ENCODE measurements at places on chromosomes 5 and 9.

DNA sequence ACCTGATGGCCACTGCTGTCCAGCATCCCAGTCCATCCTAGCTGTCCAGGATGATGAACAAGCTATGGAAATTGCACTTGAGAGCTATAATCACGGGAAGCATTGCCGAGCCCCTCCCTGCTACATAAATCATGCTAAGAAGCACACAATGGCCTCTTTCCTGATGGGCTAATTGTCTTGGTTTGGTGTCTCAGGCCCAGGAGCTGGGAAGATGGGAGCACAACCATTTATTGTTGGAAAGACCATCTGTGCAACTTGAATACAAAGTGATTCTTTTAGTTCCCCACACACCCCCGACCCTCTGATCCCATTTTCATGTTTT lies 80.4 kb downstream of the RGS3 start:
- DNase-seq = no peak
- H3K4me3 ChIP-seq = no peak overlapping the region
- no peak overlapping the region for H3K27ac ChIP-seq
- no peaks in the 10 kb centered on the region for H3K36me3 ChIP-seq

GRCh38 chr9:124663046-124663961 lies 107.8 kb downstream of the NR6A1 start:
- no peak overlapping the region for H3K4me3 ChIP-seq
- H3K4me1 ChIP-seq = peaks cover 5% of the 10 kb centered on the region
- H3K27me3 ChIP-seq = no peaks in the 10 kb centered on the region
- no peak overlapping the region for H3K27ac ChIP-seq
- no peaks in the 10 kb centered on the region for H3K36me3 ChIP-seq
- DNase-seq = no peak

DNA sequence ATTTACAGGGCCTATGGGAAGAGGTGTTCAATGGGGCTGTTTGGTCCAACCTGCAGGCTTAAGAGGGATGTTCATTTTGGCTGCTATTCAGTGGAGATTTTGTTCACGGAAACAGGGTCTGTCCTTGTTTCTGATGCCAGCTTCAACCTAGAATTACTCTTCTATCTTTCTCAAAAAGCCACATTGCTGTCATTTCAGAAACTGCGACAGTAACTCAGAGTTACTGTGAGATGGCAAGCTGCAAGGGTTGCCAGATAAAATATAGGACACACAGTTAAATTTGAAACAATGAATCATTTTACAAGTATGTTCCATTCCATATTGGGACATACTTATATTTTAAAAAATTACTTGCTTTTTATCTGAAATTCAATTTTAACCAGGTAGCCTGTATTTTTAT lies 128.0 kb downstream of the NPR3 start:
- H3K27me3 ChIP-seq = no peaks in the 10 kb centered on the region
- H3K27ac ChIP-seq = no peak overlapping the region
- DNase-seq = no peak
- H3K4me1 ChIP-seq = no peaks in the 10 kb centered on the region
- no peaks in the 10 kb centered on the region for H3K36me3 ChIP-seq
- no peak overlapping the region for H3K4me3 ChIP-seq

- H3K4me3 ChIP-seq = no peak overlapping the region
- H3K36me3 ChIP-seq = no peaks in the 10 kb centered on the region
- H3K27ac ChIP-seq = no peak overlapping the region
- H3K27me3 ChIP-seq = no peaks in the 10 kb centered on the region
These were observed 176.9 kb upstream of the WWC1 start for GRCh38 chr5:168114444-168115017.

- H3K4me1 ChIP-seq = no peaks in the 10 kb centered on the region
- no peak overlapping the region for H3K4me3 ChIP-seq
- no peaks in the 10 kb centered on the region for H3K27me3 ChIP-seq
- no peaks in the 10 kb centered on the region for H3K36me3 ChIP-seq
- no peak for DNase-seq
These were observed 92.2 kb upstream of the CKMT2 start for GRCh38 chr5:81140943-81141342.

- no peaks in the 10 kb centered on the region for H3K27me3 ChIP-seq
- H3K36me3 ChIP-seq = no peaks in the 10 kb centered on the region
- H3K27ac ChIP-seq = no peak overlapping the region
- H3K4me1 ChIP-seq = no peaks in the 10 kb centered on the region
These were observed 228.7 kb downstream of the NTRK2 start for GRCh38 chr9:84898188-84898587.

GRCh38 chr5:136642976-136643375 lies 277.6 kb upstream of the TRPC7 start:
- H3K4me3 ChIP-seq = no peak overlapping the region
- no peak for DNase-seq
- H3K27ac ChIP-seq = no peak overlapping the region
- H3K27me3 ChIP-seq = no peaks in the 10 kb centered on the region

DNA sequence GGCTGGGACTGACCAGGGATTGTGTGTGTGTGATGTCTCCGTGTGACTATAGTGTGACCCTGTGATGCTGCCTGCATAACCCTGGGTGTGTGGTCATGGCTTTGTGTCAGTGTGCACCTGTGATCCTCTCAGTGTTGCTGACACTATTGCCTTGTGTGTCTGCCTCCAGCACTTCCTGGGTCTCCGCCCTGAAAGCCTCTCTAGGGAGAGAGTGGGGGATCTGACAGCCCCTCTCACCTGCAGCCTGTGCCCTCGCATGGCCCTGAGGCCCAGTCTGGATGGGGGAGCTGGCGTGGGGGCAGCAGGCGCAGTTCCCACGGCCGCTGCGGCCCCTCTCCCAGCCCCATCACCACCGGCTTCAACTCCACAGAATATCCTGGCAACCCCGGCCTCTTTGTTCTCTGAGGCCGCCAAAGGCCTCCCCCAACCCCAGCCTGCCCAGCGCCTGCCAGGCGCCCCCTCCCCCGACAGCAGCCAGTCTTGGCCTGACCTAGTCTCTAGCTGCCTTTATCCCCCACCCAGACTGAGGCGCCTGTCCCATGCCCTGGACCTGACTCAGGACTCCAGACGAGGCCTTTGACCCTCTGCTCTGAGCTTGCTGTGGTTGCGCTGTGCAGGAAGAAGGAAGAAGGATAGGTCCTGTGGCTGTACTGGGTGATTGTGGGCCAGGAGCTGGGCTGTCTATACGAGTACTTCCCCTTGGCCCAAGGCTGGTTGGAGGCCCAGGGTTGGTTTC lies 38.7 kb downstream of the CXXC5 start:
- no peak overlapping the region for H3K4me3 ChIP-seq
- H3K27me3 ChIP-seq = no peaks in the 10 kb centered on the region
- H3K36me3 ChIP-seq = peaks cover 5% of the 10 kb centered on the region
- no peak overlapping the region for H3K27ac ChIP-seq
- H3K4me1 ChIP-seq = peaks cover 32% of the 10 kb centered on the region

- no peak overlapping the region for H3K27ac ChIP-seq
- H3K27me3 ChIP-seq = peaks cover 4% of the 10 kb centered on the region
- no peaks in the 10 kb centered on the region for H3K36me3 ChIP-seq
These were observed 762 bp downstream of the SNCAIP start for GRCh38 chr5:122312591-122313406.

DNA sequence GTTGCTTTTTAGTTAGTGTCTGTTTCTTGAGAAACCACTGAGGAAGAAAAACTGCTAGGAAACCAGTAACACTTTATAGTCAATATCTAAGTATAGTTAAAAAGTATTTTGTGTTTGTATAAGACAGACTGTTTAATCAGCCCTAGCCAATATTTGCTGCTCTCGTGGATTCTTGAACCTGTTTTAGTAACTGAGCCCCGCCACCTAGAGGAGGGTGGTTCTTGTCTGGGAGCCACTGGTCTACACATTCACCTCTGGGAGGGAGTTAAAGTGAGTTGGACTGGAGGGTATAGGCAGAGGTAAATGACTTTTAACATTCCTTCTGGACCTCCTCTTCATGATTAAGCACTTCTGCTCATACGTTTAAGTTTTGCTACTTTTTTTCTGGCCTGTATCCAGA lies 117.2 kb downstream of the SPATA31D1 start:
- no peak overlapping the region for H3K27ac ChIP-seq
- DNase-seq = peak; percentile 18
- H3K4me3 ChIP-seq = no peak overlapping the region
- H3K36me3 ChIP-seq = no peaks in the 10 kb centered on the region
- no peaks in the 10 kb centered on the region for H3K27me3 ChIP-seq
- H3K4me1 ChIP-seq = no peaks in the 10 kb centered on the region

DNA sequence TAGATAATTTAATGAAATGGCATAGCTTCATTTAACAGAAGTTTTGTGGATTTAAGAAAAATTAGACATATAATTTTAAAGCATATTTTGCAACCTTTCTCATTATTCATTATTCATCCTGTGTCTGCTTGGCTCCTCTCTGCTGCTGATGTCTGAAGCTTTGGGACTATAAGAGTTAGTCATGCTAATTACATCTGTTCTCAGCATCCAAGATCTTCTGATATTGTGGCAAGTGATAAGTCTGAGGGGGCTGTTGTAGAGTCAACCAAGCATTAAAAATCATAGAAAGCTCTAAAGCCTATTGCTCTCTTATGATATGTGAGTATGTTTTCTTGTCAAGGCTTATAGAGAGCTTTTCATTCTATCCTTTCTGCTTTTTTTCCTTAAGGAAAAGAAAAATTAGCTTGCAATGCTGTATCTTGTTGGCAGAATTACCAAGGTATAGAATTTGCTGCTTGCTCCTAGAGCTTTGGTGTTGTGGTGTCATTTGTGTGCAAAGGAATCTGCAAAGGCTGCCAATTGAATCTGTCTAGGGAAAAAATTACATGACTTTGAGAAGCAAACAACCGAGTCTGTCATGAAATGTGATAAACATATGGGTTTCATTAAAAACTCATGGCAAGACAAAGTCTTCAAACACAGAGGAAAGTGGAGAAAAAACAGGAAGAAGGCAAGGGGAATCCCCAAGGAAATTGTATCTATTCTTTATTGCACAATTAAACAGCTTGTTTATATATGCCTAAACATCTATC lies 156.1 kb upstream of the DAB2 start:
- H3K36me3 ChIP-seq = no peaks in the 10 kb centered on the region
- no peak overlapping the region for H3K4me3 ChIP-seq
- no peak for DNase-seq
- no peaks in the 10 kb centered on the region for H3K27me3 ChIP-seq
- no peaks in the 10 kb centered on the region for H3K4me1 ChIP-seq

DNA sequence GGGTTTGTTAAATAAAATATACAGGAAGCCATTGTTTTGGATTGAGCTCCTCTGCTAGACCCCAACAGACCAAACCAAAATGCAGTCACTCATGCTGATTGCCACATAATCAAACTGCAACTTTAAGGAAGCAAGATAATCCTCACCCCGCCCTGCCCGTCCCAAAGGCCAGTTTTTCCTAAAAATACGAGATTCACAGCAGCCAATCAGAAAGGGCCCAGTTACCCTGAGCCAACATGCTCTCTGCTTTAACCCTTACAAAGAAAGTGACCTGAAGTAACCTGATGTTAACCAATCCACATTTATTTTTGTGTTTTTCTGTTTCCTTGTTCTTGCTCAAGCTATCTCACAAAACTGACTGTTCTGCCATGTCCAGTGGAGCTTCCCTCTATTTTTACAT lies 21.5 kb upstream of the RNF20 start:
- DNase-seq = peak; percentile 39
- no peaks in the 10 kb centered on the region for H3K36me3 ChIP-seq
- no peaks in the 10 kb centered on the region for H3K27me3 ChIP-seq
- H3K4me3 ChIP-seq = no peak overlapping the region

DNA sequence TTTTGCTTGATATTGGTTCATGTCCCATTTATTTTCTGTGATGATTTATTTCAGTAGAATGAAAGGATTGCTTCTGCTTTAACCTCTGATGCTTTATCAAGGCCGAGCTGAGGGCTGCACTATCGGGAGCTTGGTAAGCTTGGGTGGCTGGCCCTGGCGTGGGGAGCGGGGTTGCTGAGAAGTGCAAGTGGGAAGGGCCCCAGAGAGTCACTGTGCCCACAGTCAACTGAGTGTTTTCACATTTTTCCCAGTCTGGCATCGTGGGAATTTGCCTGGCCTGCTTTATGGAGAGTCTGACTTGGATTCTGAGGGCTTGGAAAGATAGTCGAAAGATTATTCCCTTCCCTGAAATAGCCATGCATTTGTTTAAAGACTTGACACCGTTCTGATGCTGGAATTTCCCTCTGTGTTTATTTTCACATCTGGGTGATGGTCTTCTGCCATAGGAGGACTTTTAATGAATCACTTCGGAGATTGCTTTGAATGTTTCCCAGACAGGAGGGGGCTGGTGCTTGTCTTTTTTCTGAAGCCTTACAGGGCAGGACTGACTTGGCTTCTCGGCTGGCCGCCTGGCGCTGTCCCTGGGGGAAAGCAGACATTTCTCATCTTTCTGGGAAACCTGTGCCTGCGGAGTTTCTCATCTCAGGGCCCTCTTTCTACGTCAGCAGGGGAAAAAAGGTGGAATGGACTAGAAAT lies 139.0 kb downstream of the BOD1 start:
- H3K4me1 ChIP-seq = no peaks in the 10 kb centered on the region
- H3K27ac ChIP-seq = no peak overlapping the region
- no peaks in the 10 kb centered on the region for H3K36me3 ChIP-seq
- no peak for DNase-seq
- H3K4me3 ChIP-seq = no peak overlapping the region

Data from mesendoderm (in vitro differentiated cells).